ENCODE measurements at places on chromosomes 1 and 21.

GRCh38 chr1:234408757-234409156 is 35.5 kb downstream of the COA6 start:
- DNase-seq, result peak; percentile 80

DNA sequence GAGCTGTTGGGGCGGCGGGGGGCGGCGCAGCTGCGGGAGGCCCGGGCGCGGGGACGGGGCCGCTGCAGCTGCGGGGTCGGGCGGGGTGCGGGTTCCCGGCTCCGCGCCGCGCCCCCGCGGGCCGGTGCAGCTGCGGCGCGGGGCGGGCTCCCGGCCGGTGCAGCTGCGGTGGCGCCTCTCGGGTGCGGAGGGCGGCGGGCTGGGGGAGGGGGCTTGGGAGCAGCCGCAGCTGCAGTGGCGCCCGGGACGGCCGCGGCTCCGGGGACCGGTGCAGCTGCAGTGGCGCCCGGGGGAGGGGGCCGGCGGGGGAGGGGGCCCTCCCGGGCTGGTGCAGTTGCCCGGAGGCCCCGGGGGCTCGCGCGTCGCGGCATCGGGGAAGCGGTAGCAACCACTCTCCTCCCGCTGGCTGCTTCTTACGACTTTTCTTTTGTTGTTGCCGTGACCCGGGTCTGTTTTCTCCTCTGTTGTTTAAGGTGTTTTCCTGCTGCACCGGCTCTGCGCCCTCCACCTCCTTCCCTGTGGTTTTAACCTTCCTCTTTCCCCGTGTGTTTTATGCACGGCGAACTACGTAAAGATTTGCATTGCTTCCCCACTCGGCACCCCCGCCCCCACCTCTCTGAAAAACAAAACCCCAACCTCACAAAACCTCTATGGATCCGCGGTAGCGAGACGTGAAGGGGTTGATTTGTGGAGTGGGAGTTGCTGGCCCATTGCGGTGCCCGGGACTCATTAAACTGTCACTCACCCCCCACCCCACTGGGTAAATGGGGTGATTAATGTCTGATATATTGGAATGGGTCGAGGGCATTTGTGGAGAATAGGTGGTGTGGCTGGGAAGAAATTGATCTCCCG is 1.7 kb upstream of the ZBTB18 start:
- DNase-seq, result peak; percentile 68

GRCh38 chr1:25520446-25521061 is 22.9 kb upstream of the LDLRAP1 start:
- peak; percentile 74 for DNase-seq

GRCh38 chr1:110114784-110115183 is 2.5 kb downstream of the UBL4B start:
- no peak for DNase-seq

GRCh38 chr1:51314974-51315373 is 15.4 kb downstream of the TTC39A start:
- no peak for DNase-seq

GRCh38 chr1:204295671-204296070 is 64.1 kb downstream of the PLEKHA6 start:
- DNase-seq, result no peak

DNA sequence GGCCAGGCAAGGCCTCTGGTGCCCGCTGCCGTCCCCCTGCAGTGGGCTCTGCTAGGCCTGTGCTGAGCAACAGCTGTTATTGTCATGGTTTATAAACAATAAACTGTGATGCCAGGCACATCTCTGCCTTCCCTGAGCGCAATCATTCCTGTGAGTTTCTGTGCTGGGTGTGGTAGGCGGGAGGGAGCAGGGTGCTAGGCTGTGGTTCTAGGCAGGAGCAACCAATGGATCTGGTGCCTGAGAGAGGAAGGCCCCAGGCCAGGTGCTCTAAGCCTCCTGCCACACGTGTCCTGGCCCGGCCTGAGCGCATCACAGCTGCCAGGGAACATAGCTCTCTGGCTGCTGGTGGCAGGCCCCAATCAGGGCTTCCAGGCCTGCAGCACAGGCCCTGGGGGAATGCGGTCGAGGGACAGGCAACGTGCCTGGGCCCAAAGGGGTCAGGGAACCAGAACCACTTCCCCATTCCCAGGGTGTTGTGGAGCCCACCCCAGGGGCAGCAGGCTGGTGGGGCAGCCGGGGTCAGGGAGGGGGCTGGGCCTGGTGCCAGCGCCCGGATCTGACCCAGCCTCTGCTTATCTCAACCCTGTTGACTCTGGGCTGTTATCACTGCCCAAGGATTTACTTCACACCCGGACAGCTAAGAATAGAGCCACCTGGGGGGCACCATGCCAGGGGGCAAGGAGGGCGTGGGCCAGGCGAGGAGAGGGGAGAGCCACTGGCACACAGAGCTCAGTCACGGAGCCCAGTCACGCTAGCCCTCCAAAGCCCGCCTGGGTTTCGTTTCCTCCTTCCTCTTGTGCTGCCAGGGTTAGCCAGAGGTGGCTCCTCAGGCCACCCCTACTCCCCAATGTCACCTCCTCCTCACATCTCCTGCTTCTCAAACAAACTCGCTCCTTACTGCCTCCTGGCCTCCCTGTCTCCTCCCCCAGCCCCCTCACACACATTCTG is 11.5 kb downstream of the TRIM46 start:
- no peak for DNase-seq

DNA sequence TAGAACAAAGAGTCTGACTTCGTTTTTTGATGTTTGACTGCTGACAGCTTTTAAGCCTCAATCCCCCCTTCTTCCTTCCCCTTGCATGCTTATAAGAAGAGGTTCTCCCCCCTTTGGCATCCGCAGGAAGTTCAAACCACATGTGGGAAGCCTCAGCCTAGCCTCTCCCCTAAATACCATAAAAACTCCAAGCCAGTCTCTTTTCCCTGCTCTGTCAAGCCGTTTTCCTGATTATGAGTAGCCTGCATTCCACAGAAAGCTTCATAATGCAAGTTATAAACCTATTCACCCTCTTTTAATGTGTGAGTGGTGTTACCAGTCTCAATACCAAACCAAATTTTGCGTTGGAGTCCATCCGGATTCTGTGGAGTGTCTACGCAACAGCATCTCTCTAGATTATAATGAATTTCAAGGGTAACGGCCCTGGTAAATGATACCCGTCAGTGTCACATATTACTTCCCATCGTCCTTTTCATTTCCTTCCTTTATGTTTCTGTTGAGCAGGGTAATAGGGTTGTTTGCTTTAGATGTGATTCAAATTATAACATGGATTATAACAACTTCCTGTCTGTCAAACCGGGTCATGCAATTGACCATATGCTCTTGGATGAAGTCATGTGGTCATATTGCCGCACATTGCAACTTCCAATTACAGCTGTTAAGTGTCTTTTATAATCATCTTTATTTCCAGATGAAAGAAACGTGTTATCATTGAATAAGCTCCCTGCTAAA is 717.5 kb downstream of the RWDD3 start:
- no peak for DNase-seq

GRCh38 chr1:67626861-67627235 is 58.2 kb upstream of the GADD45A start:
- no peak for DNase-seq

GRCh38 chr1:68827261-68827660 is 330.4 kb upstream of the DEPDC1 start:
- DNase-seq, result no peak

DNA sequence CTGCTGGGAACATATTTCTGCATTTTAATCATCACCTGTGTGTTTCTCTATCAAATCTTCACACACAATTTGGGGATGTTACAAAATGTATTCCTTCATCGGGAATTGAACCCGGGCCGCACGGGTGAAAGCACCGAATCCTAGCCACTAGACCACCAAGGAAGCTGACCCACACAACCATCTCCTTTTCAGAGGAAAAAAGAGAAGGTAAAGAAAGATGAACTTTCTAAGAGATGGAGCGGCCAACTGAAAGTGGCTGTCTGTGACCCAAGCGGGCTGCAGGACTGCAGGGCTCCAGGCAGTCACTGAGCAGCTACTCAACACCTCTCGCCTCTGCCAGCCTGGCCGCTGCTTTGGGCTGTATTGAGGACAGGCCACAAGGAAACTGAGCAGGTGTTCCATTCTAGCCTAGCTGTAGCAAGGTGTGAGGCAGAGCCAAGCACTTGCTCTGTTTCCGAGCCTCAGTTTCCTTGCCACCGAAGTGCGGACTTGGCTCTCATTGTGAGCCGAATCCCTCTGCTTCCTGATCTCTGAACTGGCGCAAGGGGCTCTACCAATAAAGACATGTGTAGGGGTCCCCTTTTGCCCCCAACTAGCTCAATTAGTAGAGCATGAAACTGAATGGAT is 156.9 kb upstream of the NBPF11 start:
- DNase-seq, result no peak

GRCh38 chr1:94118471-94118870 is 2.5 kb downstream of the ABCA4 start:
- DNase-seq, result no peak

DNA sequence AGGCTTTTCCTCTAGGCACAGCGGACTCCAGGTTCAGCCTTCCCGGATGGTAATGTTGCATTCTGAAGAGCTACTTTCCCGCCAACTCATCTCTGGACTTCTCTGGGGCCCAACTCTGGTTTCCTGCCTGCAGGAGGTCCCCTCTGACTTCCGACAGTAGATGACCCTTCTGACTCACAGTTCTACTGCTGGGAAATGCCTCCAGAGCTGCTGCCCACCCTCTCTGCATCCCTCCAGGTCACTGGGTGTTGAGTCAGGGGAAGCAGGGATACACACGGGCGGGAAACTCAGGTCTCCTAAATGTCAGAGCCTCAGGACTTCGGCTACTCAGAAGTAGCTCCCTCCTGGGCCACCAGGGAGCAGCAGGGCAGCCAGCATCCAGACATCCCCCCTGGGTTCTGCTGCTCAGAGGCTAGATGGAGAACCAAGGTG is 2.1 kb upstream of the KIF21B start:
- no peak for DNase-seq

DNA sequence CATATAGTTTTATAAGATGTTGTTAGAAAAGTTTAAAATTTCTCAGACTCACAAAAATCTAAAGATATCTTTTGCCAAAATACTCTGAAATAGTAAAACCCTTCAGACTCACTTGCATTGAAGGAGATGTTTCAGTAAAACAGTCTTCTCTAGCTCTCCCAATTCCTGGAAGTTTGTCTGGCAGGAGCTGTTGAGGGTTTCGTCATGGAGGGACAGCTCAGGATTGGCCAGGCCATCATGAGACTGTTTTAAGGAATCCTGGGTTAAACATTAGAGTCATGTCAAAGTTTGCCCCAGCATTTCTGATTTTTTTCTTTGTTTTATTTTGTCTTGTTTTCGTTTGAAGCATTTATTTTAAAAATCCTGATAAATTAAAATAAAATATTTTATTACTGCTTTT is 293.8 kb upstream of the PBX1 start:
- no peak for DNase-seq

DNA sequence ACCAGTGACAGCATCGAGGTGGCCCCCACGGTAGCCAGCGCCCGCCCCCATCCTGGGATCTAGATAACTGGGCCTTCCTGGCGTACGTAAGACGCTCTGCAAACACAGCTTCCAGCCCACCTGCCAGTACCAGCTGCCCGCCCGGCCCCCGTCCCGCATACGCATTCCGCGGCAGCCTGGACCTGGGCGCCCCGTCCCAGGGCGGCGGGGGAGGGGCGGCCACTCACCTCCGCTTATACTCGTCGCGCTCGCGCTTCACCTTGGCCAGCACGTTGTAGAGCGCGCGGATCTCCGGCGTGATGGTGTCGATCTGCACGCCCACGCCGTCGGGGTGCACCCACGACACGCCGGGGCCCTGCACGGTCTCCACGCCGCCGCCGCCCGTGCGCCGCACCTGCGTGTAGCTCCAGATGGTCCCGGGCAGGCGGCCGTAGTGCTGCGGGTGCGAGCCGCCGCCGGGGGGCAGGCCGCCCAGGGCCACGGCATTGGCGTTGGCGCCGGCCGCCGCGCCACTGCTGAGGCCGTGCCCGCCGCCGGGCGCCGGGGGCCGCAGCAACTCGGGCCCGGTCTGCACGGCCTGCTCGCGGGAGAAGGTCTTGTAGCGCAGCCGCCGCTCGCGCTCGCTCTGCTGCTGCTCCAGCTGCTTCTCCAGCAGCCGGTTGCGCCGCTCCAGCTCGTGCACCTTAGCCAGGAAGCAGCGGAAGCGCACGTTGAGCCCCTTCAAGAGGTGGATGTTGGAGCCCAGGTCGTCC is 859 bp downstream of the IFFO2 start:
- DNase-seq, result peak; percentile 42

- peak; percentile 20 for DNase-seq
These were observed 600.5 kb downstream of the USP25 start for GRCh38 chr21:16330082-16330907.
